Stimulated activated CD4-positive, alpha-beta T cell treated with anti-CD3 and anti-CD28 coated beads, Interleukin-15, amount 100 ng/mL, for 1 hour (primary cell): ENCODE measurements at places on chromosomes 3 and 15.
A peak's percentile ranks its signal among the peaks of the same experiment; 100 is the strongest.

DNA sequence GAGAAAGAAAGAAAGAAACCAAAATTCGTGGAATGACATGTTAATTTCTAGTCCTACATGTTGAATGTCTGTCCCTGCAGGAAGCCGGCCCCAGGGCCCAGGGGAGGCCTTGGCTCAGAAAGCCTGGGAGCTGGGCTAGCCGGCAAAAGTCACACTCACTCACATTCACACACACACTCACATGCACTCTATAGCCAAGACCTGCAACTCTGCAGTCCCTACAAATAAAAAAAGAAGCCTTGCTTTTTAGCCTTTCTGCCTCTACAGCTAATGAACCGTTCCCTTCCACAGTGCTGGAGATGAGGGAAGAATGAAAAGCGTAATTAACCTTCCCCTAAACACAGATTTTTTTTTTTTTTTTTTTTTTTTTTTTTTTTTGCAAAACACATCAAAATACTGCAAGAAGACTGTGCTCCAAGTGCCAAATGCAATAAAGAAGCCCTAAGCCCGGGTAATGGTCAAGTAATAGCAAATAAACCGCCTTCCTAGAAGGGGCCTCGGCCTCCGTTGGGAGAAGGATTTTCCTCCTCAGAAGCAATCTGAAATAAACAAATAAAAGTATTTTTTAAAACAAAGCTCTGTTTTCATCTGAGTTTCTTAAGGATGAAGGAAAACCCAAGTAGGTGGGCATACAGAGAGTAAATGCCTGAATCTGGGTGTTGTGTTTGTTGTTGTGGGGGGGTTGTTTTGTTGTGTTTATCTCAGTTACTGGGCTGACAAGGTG lies 4.3 kb downstream of the MECOM start:
- DNase-seq: no peak

- DNase-seq: no peak
These were observed 125.7 kb upstream of the ZBED2 start for GRCh38 chr3:111720681-111721380.

- no peak for DNase-seq
These were observed 28.0 kb downstream of the FAM3D start for GRCh38 chr3:58638591-58638990.

DNA sequence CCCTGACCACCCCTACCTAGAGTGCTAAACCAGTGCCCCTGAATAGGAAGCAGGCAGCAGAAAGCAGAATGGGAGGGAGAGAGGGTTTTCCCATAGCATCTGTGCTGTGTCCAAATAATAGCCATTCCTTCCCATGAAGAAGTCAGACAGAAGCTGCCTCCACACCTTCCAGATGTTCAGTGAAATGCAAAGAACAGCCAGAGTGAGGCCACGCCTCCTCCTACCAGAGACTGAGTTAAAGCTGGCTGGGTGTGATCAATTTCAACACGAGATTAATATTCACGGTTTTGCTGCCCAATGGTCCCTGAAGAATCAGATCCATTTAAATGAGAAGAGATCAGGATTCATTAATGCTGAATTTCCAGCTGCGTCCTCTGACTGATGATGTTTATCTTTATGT lies 111.8 kb downstream of the SRGAP3 start:
- DNase-seq: no peak

DNA sequence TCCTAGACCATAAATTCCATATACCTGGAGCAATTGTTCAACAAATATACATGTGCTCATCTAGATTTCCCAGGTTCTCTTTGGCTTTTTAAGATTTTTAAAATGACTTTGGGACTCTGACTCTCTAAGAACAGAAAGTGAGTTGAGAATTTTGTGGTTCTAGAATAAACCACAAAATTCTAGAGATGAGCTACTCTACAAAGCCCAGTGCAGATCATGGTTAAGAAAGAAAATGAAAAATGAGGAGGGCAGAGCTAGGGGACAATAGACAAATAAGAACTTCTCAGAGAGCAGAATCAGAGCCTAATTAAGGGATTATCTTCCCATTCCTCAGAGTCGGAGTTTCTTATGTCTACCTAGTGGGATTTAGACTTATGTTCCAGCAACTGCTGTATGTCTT lies 694.7 kb downstream of the ZNF385D start:
- no peak for DNase-seq

- no peak for DNase-seq
These were observed 735 bp downstream of the GOLGA8B start for GRCh38 chr15:34582461-34583371.

DNA sequence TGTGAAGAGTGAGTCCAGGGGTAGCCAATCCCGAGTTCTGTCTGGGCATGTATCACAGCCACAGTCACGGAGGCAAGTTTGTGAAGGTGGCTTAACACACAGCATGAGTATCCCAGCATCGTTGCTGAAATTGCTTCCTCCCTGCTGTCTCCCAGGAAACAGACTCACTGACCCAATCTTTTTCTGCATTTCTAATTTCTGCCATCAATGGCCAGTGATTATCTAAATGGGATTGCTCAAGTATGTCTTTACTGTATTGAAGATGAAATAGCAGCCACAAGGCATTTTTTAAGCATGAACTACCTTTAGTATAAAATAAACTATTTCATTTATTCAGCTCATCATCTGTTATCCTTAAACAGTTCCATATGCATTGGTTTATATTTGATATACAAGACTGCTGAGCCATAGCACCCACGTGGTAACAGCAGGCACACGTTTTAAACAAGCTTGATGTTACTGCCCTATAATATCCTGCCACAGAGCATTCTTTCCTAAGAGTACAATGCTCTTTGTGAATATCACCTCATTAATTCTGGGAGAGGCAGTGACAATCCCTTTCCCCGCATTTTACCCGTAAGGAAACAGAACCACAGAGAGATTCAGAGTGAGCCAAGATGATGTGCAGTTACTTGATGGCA lies 276.6 kb upstream of the THBS1 start:
- DNase-seq: no peak

DNA sequence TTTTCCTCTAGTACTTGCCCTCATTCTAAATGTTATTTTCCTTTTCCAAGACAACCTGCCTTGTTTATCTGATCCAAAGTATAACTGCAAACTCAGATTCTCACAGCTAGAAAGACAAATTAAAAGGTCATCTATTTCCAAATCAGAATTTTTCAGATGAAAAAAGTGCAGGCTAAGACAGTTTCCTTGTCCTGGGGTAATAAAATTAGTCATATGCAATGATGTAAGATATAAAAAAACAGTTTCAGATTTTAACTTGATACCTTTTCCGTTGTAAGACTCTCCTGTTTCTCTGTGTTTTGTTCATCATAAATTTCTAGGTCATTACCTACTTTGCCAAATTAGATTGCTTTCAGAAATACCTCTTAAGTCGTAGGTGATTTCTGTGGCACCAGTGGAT lies 238.4 kb upstream of the PEX5L start:
- DNase-seq: no peak

DNA sequence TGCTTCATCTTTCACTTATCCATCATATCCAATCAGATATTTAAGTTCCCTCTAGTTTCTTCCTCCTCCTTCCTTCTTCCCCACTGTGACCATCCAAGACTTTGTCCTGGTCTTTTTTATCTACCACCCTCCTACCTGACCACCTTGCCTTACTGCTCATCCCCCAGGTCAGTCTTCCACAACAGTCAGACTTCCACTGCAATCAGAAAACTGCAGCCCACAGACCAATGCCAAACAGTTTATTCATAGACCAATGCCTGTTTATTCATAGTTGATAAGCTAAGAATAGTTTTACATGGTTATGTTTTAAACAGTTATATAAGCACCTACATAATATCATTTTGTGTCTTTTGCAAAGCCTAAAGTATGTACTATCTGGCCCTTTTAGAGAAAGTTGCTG lies 65.5 kb downstream of the TRIM69 start:
- no peak for DNase-seq

- DNase-seq: no peak
These were observed 13.4 kb upstream of the MAGEF1 start for GRCh38 chr3:184725176-184725719.

GRCh38 chr3:160374925-160375324 lies 24.1 kb downstream of the IFT80 start:
- DNase-seq: no peak

DNA sequence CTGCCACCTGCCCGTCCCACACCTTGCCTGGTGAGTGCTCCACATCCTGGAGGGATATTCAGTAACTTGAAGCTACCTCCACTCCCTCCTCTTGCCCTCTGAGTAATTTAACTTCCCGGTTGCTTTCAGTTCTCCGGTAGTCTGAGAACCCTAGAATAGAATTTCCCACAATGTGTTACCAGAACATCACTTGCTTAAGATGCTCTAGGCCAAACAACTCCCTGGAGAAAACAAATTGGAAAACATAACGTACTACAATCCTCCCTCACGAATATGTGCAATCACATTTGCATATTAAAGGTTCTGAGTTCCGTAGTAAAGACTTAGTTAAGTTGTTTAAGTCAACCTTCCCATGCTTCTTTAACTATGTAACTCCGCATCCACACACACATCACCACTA lies 44.8 kb downstream of the SLCO2A1 start:
- DNase-seq: no peak

GRCh38 chr3:66738625-66739365 lies 238.0 kb upstream of the LRIG1 start:
- no peak for DNase-seq

GRCh38 chr3:131388490-131388799 lies 6.9 kb downstream of the NUDT16 start:
- DNase-seq: no peak

GRCh38 chr3:45273681-45274515 lies 47.8 kb upstream of the TMEM158 start:
- no peak for DNase-seq

DNA sequence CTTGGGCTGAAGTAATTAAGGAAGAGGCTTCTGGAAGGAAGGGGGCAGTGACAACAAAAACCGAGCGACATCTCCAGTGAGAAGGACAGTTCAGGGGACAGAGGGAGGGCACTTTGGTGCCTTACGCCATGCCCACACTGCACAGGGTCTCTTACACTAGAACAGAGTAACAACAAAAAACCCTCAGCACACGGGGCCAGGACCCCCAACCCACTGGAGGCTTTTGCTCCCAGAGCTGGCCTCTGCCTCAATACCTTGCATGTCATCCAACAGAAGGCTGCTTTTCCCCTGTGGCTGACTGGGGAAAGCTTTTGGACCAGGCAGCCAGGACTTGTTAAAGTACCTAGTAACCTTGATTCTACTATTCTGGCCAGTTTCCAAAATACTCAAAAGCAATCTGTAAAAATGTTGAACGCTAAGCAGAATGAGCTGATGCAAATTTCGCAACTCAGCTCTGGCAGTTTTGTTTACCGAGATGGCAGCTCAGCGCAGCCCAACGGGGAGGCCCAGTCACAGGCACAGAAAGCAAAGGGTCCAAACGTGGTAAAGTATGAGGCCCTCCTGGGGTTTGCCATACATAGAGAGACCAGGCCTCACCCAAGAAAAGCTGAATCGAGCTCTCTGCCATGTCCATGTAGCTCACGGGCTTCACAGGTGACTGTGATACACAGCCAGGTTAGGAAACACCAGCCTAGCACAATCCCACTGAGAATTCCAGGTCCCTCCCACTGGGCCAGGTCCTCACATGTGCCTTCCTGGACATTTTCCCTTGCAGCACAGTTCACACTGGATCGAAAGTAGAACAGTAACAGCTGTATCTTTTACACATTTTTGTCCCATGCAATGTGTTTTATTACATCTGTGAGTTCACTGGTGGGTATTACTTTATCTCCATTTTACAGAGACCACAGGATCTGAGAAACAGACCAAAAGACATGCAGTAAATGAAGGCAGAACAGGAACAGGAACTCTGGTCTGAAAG lies 6.0 kb downstream of the CHCHD4 start:
- DNase-seq: no peak

- DNase-seq: peak; percentile 63
These were observed 6.9 kb upstream of the PPP1R2 start for GRCh38 chr3:195549931-195550519.

- no peak for DNase-seq
These were observed 133.3 kb downstream of the MDFIC2 start for GRCh38 chr3:70179111-70179510.
